ENCODE measurements at places on chromosomes 6 and 20.

DNA sequence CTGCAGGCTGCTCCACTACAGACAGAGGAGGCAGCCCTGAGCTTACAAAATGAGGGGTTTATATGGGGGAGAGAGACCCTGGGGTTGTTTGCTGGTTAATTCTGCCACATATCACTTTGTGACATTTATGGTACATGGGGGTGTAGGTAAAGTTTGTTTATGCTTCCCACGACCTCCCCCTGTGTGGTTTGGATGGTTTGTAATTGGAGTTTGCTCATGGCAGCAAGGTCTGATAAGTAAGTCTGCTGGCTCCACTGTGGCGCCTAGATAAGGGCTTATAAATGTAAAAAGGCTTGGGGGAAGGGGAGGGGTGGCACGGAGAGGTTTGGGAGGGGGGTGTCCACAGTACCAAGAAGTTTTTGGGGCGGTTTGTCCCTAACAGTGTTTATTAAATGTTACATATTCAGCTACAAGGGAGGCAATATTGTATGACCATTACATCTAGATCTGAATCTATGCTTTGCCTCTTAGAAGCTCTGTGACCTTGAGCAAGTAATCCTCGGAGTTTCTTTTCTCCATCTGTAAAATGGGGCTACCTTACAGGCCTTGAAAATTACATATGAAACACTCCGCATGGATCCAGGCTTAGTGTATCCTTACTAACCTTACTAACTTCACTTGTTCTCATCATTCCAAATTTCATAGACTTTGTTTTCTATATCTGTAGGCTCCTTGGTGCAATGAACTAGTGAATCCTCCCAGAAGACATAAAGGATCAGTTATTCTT, 204.8 kb upstream of the NOX3 start:
- no peak for DNase-seq

- DNase-seq = no peak
These were observed 37.1 kb downstream of the PLEKHG1 start for GRCh38 chr6:150636808-150637207.

DNA sequence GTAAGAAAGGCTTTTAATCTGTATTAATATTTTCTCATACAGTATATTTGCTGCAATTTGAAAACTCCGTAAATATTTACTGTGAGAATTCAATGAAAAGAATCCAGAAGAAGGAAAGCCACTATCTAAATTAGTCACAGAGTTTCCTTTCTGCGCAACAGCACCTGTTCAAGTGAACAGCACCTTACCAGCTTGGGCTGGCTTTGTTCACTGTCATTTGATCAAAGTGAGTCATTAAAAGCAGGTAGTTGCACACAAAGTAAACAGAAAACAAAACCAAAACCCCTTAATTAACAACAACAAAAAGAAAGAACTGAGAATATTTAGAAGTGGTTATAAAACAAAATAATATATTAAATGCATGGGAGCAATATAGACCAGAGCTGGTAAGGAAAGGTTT, 12.8 kb downstream of the SMLR1 start:
- DNase-seq = no peak

GRCh38 chr6:34047913-34048867, 97.7 kb downstream of the GRM4 start:
- no peak for DNase-seq

DNA sequence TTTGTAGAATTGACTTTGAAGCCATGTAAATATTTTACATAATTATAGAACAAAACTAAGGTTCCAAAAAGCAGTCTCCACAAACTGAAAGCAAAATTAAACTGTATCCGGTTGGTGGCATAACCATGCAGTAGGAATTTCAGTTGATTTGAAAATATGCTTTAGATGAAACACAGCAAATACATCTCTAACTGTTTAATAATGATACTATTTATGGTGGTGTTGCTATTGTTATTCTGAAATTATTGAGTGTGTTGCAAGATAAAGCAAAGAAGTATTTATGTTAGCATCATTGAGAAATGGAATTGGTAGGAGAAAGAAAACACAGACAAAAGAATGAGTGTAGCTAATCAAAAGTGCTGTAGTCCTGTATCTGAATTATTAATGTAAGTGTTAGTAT, 73.8 kb upstream of the MTHFD1L start:
- DNase-seq = no peak

Measured in GF-D8 (cell line).